ENCODE measurements at places on chromosomes 13 and 19.

DNA sequence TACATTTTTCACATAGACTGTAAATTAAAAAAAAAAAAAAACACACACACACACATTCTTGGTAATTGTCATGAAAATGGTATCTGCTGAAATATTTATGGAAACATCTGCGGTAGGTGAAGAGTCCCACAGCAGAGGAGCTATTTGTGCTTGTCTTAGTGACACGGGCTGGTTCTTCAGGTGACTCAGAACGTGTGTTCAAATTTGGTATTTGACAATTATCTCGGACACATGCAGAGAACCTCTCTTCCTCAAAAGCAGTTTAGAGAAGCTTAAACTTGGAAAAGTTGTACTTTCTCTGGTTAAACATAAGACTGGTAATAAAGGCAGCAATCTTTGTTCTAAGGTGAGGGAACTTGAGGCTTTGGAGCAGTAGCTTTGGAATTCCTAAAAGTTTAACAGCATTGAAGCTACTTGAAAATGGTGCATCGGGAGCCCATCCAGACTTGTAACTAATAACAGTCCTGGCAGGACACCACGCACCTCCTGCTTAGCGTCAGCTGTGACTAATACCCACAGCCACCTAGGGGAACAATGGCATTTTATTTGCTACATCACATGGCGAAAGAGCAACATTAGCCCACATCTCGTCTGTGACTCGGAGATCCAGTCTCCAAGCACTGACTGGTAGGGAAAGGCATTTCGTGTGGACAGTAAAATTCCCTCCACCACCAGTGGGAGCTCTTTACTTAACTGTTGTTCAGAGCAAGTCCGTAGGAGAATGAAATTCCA, 1505.1 kb upstream of the SLC10A2 start:
- DNase-seq, result no peak

GRCh38 chr13:47112205-47112902, 215.5 kb upstream of the HTR2A start:
- DNase-seq, result no peak

- no peak for DNase-seq
Observed at GRCh38 chr19:41563854-41564514, 12.0 kb upstream of the CEACAM21 start.

DNA sequence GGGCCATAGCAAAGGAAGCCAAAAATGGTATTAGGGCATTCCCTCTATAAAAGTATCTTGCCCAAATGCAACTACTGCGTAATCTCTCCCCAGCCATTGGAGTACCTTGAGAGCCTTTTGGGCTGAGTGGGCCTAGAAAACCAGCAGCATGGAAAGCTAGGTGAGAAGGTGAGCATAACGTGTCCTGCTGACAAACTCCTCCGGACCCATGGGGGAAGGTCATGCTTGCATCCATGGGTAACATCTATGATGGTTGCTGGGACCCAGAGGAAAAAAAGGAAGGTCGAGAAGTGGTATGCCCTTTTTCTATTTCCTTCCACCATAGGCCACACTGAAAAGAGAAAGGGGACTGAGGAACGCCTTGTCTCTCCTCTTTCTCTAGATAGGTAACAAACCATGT, 57.4 kb downstream of the ZNF728 start:
- no peak for DNase-seq

GRCh38 chr13:37106642-37107041, 1.2 kb upstream of the CSNK1A1L start:
- DNase-seq, result no peak

GRCh38 chr13:112530861-112531260, 57.1 kb downstream of the TUBGCP3 start:
- DNase-seq, result no peak

- DNase-seq, result no peak
Observed at GRCh38 chr13:100512422-100512821, 76.2 kb downstream of the GGACT start.

DNA sequence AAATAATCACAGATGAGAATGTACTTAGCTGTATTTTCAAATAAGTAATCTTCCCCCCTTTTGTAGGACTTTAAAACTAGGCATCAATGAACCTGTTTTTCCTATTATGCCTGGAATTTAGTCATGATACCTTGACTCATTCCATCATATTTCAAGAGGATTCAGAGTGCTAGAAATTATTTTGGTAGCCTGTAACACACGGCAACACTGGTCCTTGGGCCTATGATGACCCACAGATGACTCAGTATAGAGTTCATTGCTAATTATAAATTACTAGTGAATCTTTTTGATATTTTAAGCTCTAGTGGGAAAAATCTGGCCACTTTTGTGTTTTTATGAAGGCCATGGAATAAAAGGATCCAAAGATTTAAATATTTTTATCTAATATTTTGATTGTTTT, 26.0 kb upstream of the GARRE1 start:
- DNase-seq, result no peak

GRCh38 chr13:109817591-109818535, 31.5 kb upstream of the IRS2 start:
- no peak for DNase-seq

DNA sequence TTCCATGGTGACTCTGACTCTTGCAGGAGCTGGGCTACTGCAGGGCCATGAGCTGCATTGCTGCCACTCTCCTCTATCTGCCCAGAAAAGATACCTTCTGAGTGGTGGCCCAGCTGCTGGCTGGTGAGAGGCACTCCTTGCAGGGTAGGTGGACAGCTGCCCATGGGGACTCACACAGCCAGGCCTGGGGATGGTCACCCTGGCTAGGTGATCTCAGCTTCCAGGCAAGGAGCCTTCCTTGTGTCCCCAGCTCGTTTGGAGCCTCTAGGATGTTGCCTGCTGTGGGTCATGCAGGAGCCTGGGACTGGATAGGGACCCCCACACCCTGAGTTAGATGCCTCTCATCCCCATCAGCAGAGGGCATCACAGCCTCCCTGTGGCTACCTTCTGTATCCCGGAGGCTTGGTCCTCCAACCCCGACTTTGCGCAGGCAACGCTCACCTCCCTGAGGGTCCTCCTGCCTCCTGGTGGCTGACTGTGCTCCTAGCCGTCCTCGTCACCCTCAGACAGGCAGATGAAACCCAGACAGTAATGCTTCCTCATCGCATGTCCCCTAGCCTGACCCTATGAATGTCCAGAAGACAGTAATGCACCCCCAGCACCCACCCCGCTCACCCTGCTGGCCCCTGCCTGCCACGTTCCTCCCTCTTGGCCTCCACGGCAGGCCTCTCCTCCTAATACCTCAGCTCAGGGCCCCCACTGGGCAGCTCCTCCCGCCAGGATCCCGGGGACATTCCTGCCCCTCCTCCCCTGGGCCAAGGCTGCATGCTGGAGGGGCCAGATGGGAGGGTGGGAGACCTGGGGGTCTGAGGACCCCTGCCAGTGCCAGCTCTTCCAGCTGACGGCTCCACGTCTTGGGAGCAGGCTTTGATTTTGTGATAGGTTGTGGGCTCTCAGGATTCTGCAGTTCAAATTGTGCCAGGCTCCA, 13.6 kb upstream of the ZNF14 start:
- no peak for DNase-seq

GRCh38 chr13:30743319-30744055, 8.1 kb downstream of the ALOX5AP start:
- DNase-seq, result peak; percentile 75

GRCh38 chr19:29858000-29858596, 46.3 kb downstream of the CCNE1 start:
- DNase-seq, result no peak

- no peak for DNase-seq
Observed at GRCh38 chr13:20702915-20703779, at the start of gene IL17D. TSS of gene IL17D (plus strand) at chr13:20703699. CDS start at chr13:20704002, 303 bp downstream.

DNA sequence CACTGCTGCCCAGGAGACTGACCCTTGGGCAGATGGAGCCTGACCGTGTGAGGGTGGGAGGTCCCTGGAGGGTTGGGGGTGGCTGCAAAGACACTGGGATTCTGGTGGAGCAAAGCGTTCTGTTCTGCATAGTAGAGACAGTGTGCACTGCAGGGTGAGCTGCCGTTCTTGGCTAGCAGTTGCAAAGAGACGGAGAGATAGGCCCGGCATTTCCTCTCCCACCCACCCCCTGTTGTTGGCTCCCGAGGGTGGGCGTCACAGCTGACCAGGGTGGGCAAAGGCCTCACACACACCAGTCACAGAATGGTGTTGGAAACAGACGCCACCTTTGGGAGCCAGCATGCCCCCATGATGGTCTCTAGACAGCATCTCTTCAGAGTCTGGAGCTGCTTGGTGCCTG, 11.4 kb downstream of the TMEM255B start:
- no peak for DNase-seq

Measured in keratinocyte (primary cell).